ENCODE measurements at places on chromosomes 13 and 19.

DNA sequence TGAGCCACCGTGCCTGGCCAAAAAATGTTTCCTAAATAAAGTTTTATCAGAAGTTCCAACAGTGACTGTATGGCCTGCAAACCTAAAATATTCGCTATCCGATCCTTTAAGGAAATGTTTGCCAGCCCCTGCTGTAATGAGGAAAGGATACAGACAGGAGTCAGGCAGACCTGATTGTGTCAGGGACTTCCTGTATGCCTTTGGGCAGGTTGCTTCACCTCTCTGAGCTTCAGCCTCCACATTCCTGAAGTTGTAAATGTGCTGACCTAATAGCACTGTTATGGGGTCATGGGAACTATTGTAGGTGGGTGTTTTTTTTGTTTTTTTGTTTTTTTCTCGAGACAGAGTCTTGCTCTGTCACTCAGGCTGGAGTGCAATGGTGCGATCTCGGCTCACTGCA is 6.2 kb downstream of the ABHD8 start:
- no peak for DNase-seq

DNA sequence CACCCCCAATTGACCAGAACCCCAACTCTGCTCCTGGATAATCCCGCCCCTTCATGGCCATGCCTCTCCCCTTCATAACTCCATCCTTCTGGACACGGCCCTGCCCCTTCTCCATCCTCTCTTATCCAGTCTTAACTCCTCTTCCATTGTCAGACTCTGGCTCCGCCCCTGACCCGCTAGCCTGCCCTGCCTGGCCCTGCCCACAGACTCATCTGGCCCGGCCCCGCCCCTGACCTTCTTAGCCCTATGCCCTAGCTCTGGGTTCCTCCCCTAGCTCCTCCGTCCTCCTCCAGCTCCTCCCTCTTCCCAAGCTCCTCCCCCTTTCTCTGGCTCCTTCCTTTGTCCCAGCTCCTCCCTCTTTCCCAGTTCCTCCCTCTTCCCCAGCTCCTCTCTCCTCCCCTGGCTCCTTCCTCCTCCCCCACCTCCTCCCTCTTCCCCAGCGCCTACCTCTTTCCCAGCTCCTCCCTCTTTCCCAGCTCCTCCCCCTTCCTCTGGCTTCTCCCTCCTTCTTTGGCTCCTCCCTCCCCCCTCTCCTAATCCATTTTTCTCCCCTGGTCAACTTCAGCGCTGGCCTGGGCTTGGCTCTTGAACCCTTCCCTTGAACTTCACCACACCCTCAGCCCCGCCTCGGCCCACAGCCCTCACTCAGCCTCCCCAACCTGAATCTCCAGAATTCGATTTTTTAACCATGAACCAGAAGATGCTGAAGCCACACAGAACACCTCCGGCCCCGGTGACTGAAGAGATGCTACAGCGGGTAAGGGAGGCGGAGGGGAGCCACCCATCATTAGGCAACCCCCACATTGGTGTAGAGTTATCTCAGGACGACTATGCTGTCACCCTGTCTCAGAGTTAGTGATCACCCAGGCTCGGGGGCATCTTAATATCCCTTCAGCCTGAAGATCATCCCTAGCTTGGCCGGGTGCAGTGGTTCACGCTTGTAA is 9.2 kb upstream of the ZNF358 start:
- DNase-seq, result no peak

DNA sequence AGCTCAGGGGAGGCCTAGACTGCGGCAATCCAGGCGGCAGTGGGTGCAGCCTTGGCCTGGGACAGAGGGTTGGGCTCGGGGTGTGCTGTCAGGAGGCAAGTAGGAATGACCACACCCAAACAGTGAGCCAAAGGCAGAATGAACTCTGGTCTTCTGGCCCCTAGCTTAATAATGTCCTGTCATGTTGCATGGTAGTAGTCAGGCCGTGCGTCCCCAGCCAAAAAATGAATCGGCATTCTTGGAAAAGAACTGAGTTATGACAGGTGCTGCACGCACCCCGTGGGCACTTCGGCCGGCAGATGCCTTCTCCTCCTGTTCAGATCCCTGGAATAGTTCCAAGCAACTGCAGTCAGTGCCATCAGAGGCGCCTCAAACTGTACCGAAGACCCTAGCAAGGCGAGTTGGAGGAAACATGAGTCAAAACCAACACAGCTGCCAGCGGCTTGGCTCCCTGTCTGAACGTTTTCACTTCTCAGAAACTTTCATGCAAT is 55.9 kb downstream of the ATP7B start:
- no peak for DNase-seq

GRCh38 chr19:38319421-38320258 is at the start of gene KCNK6:
Gene KCNK6, plus strand, starts transcription at chr19:38319845. Its CDS starts 106 bp downstream, at chr19:38319951.
- DNase-seq, result no peak

DNA sequence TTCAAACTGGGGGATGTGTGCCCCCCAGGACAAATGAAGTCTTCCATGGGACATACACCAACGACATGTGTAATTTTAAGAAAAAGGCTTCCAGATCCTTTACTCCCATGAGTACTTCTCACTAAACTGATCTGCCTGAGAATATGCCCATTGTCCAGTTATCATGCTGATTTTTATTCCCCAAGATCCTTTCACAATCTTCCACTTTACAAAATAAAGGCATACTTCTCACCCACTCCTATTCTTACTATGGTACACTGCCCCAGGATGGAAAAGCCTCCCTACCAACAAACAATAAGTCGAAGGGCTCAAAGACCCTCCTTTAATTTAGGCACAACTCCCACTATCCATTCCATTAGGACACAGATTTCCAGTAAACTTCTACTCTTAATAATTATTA is 3.5 kb downstream of the SPART start:
- DNase-seq, result no peak

DNA sequence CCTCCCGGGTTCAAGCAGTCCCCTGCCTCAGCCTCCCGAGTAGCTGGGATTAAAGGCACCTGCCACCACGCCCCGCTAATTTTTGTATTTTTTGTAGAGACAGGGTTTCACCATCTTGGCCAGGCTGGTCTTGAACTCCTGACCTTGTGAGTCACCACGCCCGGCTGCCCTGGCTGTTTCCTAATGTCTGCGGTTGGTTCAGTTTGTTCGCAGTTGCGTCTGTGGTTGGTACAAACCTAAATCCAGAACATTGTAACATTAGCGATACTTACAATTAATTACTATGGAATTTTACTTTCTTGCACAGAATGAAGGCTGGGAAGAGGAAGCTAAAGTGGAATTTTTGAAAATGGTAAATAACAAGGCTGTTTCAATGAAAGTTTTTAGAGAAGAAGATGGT is 38.1 kb downstream of the RNF17 start:
- DNase-seq, result no peak

- no peak for DNase-seq
Observed at GRCh38 chr19:17424743-17425365, 5.0 kb downstream of the MVB12A start.

All from activated naive CD8-positive, alpha-beta T cell treated with anti-CD3 and anti-CD28 coated beads, Interleukin-2, amount 50 U/mL, for 16 hours (primary cell).